ENCODE measurements at places on chromosomes 7 and 10. TPM values are rescaled to one million over a fixed set of nuclear protein-coding genes. Genes with fewer than 3 reads are reported as not detected.

LIPN gene
- total RNA-seq: not detected

KIF11 gene
- not detected for total RNA-seq

FOXP2 gene
- 32.0 TPM for total RNA-seq

FAM25C gene
- total RNA-seq: not detected

NOD1 gene
- total RNA-seq: 10.9 TPM

CPA2 gene
- total RNA-seq: not detected

LIPJ gene
- total RNA-seq: 1.2 TPM

PPP1R9A gene
- 7.7 TPM for total RNA-seq

SPAG6 gene
- total RNA-seq: 0.29 TPM

NPC1L1 gene
- 0.49 TPM for total RNA-seq

CYCS gene
- total RNA-seq: 15.4 TPM

SUN3 gene
- not detected for total RNA-seq

SLC12A9 gene
- 22.1 TPM for total RNA-seq

OR2A7 gene
- 2.8 TPM for total RNA-seq

SUFU gene
- 16.2 TPM for total RNA-seq

MEIG1 gene
- not detected for total RNA-seq

GPNMB gene
- 42.5 TPM for total RNA-seq

KLF14 gene
- total RNA-seq: 0.83 TPM

SAMD9 gene
- 11.6 TPM for total RNA-seq

TMEM176B gene
- total RNA-seq: 31.2 TPM

ITGA8 gene
- 64.8 TPM for total RNA-seq

LIPF gene
- total RNA-seq: not detected

STEAP1 gene
- 0.77 TPM for total RNA-seq

OR9A2 gene
- total RNA-seq: not detected

NEUROG3 gene
- total RNA-seq: not detected

SCART1 gene
- total RNA-seq: 8.2 TPM

ZNF138 gene
- total RNA-seq: 13.6 TPM

FAM25A gene
- not detected for total RNA-seq

ADAM12 gene
- 0.64 TPM for total RNA-seq

GBF1 gene
- total RNA-seq: 31.7 TPM

HYAL4 gene
- total RNA-seq: not detected

ADCY1 gene
- total RNA-seq: under 0.01 TPM

NUP205 gene
- 21.0 TPM for total RNA-seq

STAMBPL1 gene
- total RNA-seq: 4.1 TPM

MEPCE gene
- 37.3 TPM for total RNA-seq

NUDT13 gene
- total RNA-seq: not detected

TRIM50 gene
- not detected for total RNA-seq

SDK1 gene
- total RNA-seq: 10.5 TPM

ACHE gene
- 55.9 TPM for total RNA-seq

NAT16 gene
- not detected for total RNA-seq

ZDHHC6 gene
- total RNA-seq: 22.9 TPM

THSD7A gene
- 36.4 TPM for total RNA-seq

FFAR4 gene
- not detected for total RNA-seq

CCM2 gene
- 7.6 TPM for total RNA-seq

SEMA3A gene
- 88.9 TPM for total RNA-seq

STAG3 gene
- not detected for total RNA-seq

MSRB2 gene
- total RNA-seq: 22.0 TPM

ACBD7 gene
- total RNA-seq: not detected
